ENCODE measurements at places on chromosomes 7 and 10.

DNA sequence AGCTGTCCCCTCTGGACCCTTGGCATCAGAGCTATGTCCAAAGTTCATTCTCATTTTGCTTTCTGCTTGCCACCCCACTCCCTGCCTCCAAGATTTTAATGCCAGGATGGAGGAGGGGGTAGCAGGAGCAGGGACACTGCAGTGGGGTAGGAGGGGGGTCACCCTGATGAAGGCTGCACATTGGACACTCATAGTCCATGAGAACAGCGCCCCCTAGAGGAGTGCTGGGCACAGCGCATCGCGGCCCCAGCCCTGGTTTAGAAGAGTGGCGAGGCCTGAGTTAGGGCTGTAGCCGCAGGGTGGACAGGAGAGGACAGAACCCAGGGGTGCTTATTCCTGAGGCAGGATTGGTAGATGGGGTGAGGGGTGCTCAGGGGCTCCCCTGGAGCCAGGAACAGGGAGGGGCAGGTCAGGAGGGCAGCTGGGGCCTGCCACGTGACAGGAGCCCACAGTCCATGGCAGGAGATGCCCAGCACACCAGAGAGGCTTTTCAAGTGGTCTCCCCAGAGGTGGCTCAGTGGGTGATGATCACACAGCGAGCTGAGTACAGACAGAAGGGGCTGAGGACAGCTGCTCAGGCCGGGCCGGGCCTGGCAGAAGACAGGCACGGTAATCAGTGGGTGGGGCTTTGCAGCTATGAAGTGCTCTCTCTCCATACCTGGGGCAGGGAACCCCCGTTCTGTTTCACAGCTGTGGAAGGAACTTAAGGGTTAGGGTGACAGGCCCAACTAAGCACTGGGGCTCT lies 71.4 kb downstream of the NEURL1 start:
- peak; percentile 15 for DNase-seq

- DNase-seq: no peak
Measured at GRCh38 chr7:20276705-20277472, 53.8 kb upstream of the ITGB8 start.

GRCh38 chr10:80264081-80265056 lies 25.1 kb downstream of the MAT1A start:
- DNase-seq: no peak

DNA sequence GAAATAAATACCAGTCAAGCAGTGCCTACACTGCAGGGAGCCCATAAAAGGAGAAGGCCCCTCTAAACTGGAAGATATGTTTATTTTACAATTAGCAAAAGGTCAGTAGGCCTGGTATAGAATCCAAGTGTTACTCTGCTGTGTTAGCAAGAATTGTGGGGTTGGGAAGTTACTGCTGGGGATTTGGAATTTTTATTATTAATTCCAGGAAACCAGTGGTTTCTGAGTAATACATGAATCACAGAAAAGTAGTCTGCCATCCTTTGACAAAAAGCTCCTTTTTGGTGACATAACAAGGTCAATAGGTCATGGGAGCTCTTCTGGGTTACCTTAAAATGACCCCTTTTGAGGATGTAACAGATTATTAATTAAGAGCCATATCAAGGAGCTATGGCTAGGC lies 67.4 kb downstream of the ZNF92 start:
- DNase-seq: peak; percentile 2

- no peak for DNase-seq
Measured at GRCh38 chr7:158192184-158192835, 395.3 kb downstream of the PTPRN2 start.

DNA sequence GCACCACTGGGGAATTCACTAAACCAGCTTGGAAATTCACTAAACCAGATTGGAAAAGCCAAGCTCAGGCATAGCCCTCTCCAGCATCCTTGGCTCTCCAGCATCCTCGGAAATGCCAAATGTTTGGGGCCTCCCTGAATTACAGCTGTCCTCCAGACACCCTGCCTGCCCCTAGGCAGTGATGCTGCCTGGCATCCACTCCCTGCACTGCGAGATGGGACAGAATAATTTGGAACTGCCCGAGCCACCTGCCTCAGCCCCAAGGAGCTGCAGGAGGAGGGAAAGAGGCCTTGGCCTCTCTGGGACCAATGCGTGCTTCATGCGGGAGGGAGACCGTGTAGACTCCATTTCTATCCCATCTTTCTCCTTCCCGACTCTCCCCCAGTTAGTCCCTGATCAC lies 64.3 kb downstream of the INSIG1 start:
- DNase-seq: no peak

DNA sequence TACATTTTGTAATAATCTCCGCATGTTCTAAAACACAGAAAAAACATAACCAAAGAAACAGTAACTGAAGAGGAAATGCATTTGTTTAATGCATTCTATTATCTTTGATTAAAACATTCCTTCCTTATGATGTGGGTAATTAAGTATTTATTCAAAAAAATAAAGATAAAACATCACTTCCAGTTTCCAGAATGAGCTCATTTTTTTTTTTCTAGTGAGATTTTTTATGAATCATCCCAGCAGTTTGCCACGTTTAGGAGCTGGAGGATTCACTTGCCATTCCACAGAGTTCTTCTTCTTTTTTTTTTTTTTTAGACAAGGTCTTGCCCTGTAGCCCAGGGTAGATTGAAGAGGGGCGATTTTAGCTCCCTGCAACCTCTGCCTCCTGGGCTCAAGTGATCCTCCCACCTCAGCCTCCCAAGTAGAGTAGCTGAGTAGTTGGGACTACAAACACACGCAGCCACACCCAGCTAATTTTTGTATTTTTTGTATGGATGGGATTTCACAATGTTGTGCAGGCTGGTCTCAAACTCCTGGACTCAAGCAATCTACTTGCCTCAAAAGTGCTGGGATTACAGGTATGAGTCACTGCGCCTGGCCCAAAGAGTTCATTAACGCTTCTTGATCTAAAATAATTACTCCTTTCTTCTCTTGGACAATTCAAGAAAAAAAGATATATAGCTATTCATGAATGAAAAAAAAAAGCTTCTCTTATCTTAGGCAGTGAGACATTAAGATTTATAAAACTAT lies 177.3 kb downstream of the DKK1 start:
- DNase-seq: no peak

DNA sequence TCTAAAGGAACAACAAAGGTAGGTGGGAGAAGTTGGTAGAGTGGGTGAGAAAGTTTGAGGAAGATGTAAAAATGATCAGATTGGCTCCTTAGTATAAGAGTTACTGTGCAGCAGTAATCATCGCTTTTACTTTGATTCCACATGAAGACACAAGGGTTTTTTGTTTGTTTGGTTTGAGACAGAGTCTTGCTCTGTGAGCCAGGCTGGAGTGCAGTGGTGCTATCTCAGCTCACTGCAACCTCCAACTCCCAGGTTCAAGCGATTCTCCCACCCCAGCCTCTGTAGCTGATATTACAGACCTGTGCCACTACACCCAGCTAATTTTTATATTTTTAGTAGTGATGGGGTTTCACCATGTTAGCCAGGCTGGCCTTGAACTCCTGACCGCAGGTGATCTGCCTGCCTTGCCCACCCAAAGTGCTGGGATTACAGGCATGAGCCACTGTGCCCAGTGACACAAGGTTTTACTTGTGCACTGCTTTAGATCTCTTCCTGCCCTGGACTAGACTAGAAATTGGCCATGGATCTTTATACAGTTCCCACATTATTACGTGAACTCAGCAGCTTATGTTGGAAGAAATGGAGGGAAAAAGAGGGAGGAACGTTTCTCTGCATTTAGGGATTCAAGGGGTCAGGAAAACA lies 10.7 kb downstream of the LUC7L2 start:
- DNase-seq: no peak

DNA sequence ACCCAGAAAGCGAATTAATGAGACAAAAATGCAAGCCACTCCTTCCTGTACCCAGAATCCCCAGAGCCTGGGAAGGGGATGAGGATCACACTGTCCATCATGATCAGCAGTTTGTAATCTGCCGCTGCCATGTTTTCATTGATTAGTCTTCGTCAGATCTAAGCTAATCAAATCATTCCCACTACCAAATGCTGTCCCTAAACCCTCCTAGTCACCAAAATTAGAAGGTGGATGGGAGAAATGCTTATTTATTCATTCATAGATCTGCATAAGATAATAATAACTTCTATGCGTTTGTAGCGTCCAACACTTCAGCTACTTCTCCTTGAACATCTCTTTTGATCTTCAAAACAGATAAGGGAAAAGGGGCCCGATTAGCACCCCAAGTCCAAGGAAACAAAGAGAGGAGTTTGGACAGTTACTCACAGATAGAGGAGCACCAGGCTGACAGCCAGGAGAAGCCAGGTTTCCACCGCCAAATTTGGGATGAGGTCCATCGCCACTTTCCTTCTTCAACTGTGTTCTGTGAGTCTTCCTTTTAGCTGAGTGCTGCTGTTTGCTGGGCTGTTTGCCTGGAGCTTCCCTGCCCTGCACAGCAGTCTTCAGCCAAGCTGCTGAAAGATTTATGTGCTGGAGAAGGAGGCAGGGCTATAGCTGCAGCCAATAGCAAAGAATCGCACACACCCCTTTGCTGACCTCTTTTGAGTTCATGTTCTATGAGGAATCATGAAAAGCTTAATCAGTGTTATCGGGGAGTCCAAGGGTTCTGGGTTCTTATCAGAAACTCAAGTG lies at the start of gene CYP3A5:
Gene CYP3A5, minus strand, starts transcription at position 597 of the 792 bp plus-strand sequence. Its CDS starts 100 bp downstream, at position 497.
- DNase-seq: no peak

DNA sequence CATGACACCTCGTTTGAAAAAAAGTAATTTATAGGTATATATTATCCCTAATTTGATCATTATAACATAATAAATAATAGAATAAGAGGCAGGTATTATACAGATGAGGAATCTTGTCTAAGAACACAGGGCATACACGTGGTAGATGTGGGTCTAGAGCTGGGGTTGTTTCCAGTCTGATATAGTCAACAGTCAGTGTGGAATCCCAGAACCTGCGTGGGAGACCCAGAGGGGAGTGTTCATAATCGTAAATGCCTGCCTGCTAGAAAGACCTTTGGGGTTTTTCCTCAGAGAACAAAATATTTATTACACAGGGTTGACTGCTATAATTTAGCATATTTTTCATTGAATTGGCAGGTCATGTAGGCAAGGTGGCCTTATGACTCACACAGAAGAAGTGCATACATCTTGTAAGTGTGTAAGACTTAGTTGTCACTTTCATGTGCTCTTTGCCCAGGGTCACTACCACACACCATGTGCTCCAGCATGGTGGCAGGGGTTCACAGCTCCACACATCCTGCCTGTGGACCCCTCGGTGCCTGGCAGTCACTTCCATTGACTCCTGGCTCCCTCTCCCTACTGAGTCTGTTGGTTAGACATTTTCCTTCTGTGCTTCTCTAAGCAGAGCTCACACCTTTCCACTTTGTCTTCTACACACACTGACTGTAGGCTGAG lies 94.9 kb upstream of the IKZF1 start:
- DNase-seq: no peak

- DNase-seq: no peak
Measured at GRCh38 chr7:22182149-22182548, 174.8 kb downstream of the RAPGEF5 start.

DNA sequence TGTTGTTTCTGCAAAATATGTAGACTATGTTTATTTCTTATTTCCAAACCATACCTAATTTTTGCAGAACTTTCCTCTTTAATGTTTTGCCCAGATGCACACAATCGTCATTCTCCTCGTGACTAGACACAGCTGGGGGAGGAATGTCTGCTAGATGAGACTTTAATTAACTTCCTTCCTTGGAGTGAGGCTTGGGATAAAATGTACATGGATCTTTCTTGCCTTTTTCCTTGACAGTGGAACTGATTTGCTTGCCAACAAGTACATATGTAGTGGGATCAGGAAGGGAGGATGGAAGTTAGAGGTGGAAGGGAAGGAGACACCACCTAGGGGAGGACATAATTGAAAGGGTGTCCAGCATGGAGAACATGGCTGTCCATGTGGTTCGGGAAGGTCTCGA lies 172.5 kb downstream of the VTI1A start:
- DNase-seq: no peak

- DNase-seq: no peak
Measured at GRCh38 chr10:72146559-72147323, 58.4 kb upstream of the SPOCK2 start.

- no peak for DNase-seq
Measured at GRCh38 chr10:126063353-126063791, 167.0 kb downstream of the FANK1 start.

- no peak for DNase-seq
Measured at GRCh38 chr7:135166338-135166990, 4.0 kb downstream of the CYREN start.

- DNase-seq: no peak
Measured at GRCh38 chr10:97185326-97186058, at the start of gene SLIT1. SLIT1 (minus strand) TSS chr10:97185959; CDS start chr10:97185674, 285 bp downstream.

- no peak for DNase-seq
Measured at GRCh38 chr10:44788147-44789129, 122.7 kb upstream of the TMEM72 start.

GRCh38 chr7:132354527-132354926 lies 221.7 kb downstream of the PLXNA4 start:
- no peak for DNase-seq

GRCh38 chr10:100524638-100525037 lies 5.0 kb upstream of the SEC31B start:
- DNase-seq: no peak

- no peak for DNase-seq
Measured at GRCh38 chr10:79402951-79403350, 42.5 kb downstream of the ZCCHC24 start.

- no peak for DNase-seq
Measured at GRCh38 chr7:151226560-151226874, 488 bp downstream of the ABCF2 start.

GRCh38 chr7:43689115-43689514 lies 40.2 kb downstream of the COA1 start:
- DNase-seq: no peak

DNA sequence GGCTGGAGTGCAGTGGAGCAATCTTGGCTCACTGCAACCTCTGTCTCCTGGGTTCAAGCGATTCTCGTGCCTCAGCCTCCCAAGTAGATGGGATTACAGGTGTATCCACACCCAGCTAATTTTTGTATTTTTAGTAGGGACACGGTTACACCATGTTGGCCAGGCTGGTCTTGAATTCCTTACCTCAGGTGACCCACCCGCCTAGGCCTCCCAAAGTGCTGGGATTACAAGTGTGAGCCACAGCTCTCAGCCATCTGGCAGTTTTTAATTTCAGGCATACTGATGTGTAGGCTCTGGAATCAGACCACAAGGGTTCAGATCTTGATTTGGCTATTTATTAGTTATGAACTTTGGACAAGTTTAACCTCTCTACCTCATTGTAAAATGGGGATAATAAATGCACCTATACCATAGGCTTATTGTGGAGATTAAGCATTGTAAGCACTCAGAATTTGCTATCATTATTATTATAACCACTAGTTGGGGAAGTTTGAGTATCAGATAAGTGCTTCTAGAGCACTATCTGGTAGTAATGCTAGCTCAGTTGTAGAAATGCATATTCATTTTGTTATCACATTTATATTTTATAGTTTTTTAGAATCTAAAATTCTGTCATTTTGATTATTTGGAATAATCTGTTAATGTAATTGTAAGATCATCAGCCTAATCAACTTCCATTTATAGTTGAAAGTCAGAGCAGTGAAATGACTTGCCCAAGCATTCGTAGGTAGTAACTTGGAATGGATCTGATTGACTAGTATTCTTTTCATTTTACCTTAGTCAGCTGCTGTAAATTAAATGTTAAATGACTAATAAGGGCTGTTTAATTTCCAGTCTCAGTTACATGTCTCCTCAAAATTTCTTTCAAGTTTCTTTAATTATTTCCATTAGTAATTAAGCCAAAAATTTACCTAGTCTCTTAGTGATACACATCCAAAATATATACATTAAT lies 22.5 kb downstream of the KMT2E start:
- DNase-seq: no peak

Measured in NCI-H345 (cell line).